ENCODE measurements at places on chromosomes 4 and X.

DNA sequence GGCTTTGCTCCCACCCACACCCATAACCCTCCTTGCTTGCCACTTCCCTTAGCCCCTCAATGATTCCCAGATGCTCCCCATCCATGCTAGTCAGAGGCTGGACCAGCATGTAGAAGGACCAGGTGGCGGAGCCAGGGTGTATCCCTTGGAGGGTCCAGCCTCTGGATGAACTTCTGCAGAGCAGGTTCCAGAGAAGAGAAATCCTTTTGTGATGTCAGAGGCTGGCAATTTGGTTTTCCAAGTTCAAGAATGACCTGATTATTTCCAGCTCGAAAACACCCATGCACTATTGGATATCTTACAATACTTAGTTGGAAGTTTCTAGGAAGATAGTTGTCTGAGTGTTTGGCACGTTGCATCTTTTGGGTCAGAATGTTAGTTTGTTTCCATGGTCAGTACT is 168.3 kb upstream of the RPS6KA3 start:
- DNase-seq, result no peak

DNA sequence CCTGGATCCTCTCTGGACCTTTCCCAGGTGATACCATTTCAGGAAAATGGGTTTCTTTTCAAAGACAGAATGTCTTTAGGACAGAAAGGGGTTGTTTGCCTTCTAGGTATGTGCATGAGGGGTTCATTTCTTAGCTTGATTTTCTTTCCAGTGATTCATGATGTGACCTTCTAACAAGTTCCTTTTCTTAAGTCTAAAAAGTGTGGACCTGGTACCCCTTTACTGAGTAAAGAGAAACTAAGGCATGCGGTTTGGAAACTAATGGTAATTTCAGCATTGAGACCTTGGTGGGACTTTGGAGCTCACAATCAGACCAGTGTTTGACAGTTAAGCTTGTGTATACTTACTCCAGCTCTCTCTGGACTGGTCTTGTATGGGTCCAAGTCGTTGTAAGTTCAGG is 8.7 kb downstream of the ENOPH1 start:
- DNase-seq, result no peak

DNA sequence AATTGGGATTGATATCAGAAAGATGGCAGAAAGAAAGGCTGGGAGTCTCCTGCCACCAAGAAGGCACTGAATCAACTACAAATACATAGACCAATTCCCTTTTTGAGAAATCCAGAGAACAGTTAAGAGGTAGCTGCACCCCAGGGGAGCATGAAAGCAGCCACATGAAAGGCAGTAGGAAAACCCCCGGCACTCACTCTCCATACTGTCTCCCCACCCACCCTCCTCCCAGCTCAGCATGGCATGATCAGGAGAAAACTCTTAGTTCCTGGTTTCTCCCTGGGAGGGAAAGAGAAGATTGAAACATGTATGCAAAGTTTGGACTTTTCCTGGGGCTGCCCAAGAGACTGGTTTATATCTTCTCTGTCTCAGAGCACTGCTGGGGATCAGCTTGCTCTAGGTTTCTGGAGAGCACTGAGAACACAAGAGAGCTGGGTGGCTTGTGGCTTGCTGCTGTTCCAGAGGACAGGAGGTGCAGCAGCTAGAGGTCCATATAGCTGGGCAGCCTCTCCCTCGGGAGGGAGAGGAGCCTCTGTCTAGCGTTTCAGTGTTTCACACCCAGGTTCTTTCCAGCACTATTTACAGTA is 305.7 kb downstream of the PDGFC start:
- DNase-seq, result no peak

DNA sequence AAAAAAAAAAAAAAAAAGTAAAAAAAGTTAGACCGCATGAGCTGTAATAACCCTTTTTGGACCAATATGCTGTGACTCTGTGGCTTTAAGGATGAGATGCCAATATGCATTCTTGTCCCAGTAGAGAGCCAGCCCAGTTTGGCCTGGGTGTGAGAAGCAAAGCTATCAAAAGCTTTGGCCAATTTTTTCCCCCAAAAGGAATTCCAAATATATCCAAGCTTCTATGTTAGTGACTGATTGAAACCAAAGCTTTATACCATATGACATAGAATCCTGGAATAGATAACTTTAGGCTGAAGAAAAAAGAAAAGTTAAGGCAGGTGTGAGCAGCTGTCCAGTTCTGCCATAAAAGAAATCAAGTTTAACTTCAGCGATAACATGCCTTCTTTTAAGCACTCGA is 30.5 kb upstream of the RBPJ start:
- no peak for DNase-seq

- DNase-seq, result no peak
Measured at GRCh38 chr4:111494971-111495370, 650.3 kb upstream of the FAM241A start.

- DNase-seq, result no peak
Measured at GRCh38 chr4:74292111-74292870, 16.0 kb upstream of the EPGN start.

DNA sequence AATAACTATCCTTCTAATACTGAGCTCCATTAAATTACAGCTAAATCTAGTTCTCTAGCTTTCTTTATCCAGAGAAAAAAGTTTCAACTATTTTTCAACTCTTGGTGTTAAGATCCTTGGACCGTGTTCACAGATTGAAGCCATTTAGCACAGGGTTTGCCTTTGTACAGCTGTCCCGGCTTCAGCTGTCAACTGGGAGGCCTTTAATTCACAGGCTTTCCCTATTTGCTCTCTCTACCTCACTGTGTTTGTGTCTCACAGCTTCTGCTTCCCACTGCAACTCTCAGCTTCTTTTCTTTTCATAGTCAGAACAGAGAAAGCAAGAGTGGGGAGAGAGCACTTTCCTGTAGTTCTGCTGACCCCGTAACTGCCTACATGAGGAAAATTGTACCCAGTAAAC is 76.9 kb upstream of the SMAD1 start:
- no peak for DNase-seq

DNA sequence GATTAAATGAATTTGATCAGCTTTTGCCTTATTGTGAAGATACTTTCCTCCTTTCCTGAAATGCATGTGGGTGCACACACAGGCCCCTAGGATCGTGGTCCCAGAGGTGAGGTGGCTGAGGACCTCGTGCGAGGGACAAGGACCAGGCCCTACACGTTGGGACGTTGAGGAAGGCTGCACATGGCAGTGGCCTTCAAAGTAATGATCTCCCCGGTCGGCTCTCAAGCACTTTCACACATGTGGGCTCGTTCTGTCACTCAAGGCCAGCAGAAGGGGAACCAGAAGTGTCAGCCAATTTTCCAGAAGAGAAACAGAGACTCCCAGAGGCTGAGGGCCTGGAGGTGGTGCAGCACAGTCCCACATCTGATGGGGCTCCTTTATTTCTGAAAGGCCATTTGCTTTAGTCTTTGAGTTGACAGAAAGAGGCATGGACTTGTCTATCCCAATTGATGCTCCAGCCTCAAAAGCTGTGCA is 196.8 kb downstream of the AFAP1 start:
- no peak for DNase-seq

DNA sequence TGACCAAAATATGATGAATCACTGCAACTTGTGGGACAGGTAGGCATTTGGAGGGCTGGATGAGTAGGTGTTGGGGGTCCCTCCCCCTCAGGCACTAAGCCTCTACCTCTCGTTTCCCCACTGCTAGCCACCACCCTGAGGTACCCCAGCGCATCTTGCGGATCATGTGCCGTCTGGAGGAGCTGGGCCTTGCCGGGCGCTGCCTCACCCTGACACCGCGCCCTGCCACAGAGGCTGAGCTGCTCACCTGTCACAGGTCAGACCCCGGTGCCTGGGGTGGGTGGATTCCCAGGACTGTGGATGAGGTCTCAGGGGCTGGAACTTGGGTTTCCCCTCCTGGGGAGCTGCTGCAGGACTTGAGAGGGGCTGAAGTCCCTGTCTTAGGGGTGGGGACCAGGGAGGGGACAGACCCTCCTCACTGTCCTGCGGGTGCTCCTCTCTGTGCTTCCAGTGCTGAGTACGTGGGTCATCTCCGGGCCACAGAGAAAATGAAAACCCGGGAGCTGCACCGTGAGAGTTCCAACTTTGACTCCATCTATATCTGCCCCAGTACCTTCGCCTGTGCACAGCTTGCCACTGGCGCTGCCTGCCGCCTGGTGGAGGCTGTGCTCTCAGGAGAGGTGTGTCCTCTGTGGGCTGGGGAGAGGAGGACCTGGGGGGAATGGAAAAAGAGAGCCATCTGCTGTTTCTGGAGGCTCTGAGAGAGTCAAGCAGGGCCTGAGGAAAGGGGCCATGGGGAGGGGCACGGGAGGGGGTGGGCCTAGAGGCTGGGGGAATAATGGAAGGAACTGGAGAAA is 10.1 kb upstream of the ERAS start:
- no peak for DNase-seq

- DNase-seq, result no peak
Measured at GRCh38 chr4:184933311-184933710, 85.0 kb upstream of the HELT start.

- no peak for DNase-seq
Measured at GRCh38 chrX:8755813-8756212, 23.9 kb upstream of the ANOS1 start.

- no peak for DNase-seq
Measured at GRCh38 chrX:123184866-123185276, 793 bp downstream of the GRIA3 start.

DNA sequence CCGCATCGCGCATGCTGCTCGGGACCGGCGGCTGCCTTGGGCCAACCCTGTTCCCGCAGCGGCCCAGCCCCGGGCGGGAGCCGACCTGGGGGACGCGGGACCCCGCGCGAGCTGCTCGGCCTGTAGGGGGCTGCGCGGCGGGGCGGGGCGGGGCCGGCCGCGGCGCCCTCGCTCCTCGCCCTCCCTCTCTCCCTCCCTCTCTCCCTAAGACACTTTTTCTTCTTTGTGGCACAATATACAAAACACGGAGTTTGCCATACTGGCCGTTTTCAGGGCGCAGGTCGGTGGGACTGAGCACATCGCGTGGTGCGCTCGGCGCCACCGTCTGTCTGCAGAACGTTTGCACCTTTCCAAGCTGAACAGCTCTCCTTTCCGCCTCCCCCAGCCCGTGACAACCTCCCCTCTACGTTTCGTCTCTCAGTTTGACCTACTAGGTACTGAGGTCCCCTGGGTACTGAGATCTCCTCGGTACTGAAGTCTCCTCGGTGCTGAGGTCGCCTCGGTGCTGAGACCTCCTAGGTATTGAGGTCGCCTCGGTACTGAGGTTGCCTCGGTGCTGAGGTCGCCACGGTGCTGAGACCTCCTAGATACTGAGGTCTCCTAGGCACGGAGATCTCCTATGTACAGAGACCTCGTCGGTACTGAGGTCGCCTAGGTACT is 261.1 kb upstream of the PLCXD1 start:
- DNase-seq, result no peak

GRCh38 chr4:69360271-69360670 is 80.0 kb downstream of the UGT2B28 start:
- DNase-seq, result no peak

DNA sequence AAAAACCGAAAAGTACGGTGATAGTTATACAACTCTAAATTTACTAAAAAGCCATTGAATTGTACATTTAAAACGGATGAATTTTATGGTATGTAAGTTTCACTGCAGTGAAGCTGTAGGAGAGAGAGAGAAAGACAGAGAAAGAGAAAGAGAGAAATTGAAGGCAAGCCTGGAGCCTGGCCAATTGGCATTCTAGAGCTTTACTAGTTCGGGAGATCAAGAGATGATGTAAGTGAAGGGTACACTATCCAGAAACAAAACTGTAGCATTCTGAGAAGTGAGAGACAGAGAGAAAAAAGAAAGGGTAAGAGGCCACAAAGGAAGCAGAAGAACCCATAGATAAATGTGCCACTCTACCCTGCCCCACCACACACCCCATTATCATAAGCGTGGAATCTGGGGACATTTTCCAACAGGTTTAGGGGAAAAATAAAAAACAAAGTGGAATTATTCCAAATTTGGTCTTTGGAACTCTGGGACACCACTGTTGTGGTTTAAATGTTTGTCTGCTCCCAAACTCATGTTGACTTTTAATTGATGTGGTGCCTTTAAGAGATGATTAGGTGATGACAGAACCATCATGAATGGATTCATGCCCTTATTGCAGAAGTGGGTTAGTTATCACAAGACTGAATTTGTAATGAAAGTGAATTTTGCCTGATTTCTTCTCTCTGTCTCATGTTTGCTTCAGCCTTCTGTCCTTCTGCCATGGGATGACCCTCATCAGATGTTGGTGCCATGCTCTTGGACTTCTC is 123.0 kb upstream of the PLS3 start:
- DNase-seq, result no peak

- DNase-seq, result no peak
Measured at GRCh38 chr4:53563824-53564223, 27.5 kb downstream of the LNX1 start.

All from activated T-cell treated with anti-CD3 and anti-CD28 coated beads for 24 hours (primary cell).